ENCODE measurements at places on chromosomes 6 and 20.
A peak's percentile ranks its signal among the peaks of the same experiment; 100 is the strongest.

- peak; percentile 40 for DNase-seq
These were observed 164.9 kb downstream of the SCML4 start for GRCh38 chr6:107658920-107659865.

GRCh38 chr6:141261016-141261671 is 871.6 kb upstream of the GJE1 start:
- no peak for DNase-seq

DNA sequence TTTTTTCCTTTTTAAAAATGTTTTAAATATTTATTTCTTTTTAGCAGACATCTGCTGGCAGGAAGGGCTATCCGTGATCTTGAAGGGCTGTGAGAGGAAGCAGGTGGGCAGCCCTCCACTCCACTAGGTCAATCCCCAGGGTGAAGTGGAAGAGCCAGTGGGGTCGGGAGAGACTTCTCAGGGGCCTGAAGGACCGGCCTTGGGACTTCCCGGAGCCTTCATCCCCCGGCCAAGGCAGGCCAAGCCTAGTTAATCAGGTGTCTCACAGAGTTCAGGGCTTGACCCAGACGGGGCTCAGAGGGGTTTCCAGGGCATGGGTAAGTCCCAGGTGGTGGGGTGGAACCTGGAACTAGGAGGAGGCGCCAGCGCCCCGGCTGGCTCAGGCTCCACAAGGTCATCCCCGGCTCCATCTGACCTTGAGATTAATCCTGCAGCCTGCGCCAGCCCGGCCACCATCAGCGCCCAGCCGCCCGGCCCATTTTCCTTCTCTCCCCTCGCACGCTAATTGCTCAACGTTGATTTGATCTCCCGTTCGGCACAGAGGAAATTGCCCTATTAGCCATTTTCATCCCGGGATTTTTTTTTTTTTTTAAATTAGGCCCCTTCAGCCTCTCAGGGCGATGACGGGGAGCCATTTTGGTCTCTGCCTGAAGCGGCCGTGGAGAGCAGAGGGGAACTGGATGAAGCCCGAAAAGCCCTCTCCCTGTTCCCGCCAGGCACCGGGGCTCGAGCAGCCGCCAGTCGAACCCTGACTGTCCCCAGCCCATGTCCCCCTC is 44.4 kb downstream of the MDFI start:
- no peak for DNase-seq

GRCh38 chr6:41677124-41677921 is 39.1 kb downstream of the MDFI start:
- DNase-seq: no peak

DNA sequence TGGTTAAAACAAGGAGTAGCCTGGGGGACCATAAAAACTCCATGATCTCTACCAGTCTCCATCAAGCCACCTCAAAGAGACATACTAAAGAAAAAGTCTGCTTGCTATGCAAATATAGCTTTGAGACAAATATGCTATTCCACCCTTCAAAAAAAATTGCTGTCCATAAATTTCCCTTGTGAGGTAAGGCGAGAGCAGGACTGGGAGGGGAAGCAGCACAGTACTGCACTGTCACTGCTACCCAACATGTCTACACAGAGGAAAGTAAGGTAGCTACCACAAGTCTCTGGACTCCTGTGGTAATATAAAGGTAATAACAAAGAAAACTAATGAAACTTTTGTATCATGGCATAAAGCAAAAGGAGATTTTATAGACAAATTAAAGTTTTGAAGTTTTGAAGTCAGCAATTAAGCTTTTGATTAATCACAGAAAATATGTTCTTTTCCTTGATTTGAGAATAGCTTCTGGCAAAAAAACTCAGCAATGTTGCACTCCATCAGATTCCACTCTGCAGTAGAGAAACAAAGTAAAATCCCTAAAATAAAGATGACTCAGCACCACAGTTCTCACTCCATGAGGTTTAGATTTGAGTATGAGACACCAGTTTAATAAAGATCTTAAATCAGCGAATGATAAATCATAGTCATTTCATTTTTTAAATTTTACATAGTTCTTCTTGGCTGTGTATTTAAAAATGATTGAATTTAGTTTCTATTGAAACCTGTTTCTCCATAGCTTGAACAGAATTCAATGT is 602.4 kb downstream of the COL12A1 start:
- peak; percentile 45 for DNase-seq

GRCh38 chr6:82185948-82186535 is 61.5 kb downstream of the IBTK start:
- DNase-seq: peak; percentile 9

GRCh38 chr20:49306903-49307620 is 29.2 kb upstream of the ZNFX1 start:
- DNase-seq: no peak

DNA sequence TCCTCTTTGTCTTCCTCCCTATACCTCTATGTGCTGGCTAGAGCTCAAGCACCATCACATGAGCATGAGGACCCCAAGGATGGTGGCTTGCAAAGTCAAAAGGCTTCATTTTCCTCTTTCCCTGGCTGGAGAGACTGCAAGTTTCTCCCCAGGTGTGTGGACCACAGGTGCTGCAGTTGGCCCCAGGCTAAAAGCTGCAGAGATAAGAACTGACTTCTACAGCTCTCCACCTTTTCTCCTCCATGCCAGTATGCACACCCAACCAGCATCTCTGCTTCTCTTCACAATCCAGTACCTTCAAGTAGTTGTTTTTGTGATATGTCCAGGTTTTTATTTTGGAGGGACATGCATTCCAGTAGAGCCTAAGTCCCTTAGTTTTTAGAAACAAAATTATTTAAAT is 29.1 kb downstream of the PRKN start:
- no peak for DNase-seq
